EH (cell line): ENCODE measurements at places on chromosomes 12 and 14.

GRCh38 chr12:45124485-45125155 is 73.7 kb upstream of the DBX2 start:
- DNase-seq = no peak

- DNase-seq = no peak
Measured at GRCh38 chr12:69385038-69385437, 25.5 kb downstream of the YEATS4 start.

- peak; percentile 48 for DNase-seq
Measured at GRCh38 chr14:85319998-85320630, 209.8 kb upstream of the FLRT2 start.

GRCh38 chr14:69754487-69754886 is 12.5 kb upstream of the SRSF5 start:
- DNase-seq = no peak

DNA sequence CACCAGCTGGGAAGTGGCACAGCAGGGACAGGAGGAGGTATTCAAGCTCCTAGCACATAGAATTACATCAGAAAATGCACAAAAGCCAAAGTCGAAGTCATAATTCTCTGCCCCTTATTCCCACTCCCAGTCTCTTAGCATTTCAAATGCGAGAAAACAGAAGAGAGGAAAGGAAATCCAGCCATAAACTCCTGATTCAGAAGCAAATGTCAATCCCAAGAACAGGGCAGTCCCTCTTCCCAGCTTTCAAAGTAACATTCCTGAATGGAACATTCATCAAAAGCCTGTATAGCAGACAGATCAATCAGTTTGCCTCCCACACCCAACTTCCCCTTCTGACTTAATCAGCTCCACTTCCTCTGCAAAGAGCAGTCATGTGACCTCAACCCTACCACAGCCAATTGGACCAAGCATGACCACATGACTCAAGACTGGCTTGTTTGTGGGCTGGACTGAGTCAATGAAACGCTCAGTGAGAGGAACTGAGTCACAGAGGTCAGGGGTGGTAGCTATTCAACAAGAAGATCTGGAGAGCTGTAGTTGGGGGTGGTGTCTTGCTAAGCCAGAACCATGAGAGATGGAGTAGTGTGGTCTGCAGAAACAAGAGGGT is 41.4 kb upstream of the TUNAR start:
- DNase-seq = no peak

- no peak for DNase-seq
Measured at GRCh38 chr12:123057513-123058265, 77.2 kb downstream of the ARL6IP4 start.

- DNase-seq = no peak
Measured at GRCh38 chr14:58631732-58632131, 6.0 kb upstream of the DACT1 start.

DNA sequence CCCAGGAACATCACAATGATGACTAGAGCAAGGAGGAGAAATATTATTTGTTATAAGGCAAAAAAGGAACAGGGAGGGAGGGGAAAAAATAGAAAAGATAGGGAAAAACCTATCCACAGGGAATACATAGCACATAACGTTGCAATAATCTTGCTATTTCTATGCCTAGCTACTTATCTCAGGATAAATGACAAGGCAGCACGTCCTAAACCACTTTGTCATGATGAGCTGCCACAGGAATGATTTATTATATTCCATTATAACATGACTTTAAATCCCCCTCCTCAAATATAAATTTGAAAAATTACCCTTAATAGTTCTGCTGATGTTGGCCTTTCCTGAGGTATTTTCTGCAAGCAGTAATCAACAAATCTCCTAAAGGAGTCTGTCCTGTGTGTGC is 76.7 kb downstream of the PEBP1 start:
- DNase-seq = no peak

GRCh38 chr12:100576331-100577036 is 3.0 kb downstream of the GAS2L3 start:
- DNase-seq = peak; percentile 89

DNA sequence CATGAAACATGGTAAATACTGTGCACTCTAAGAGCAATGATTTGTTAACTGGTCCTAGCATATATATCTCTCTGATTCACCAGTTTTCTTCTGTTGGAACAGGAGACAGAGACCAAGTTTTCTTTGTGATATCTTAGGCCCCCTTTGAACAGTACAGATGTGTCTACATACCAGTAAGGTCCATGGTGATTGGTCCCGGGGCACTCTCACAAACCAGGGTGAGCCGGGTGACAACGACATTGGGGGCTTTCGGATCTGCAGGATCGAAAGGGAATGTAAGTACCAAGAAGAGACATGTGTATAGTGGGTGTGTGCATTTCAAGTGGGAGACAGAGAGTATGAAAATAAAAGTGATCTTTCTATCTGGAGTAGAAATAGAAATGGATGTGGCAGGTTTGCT is 11.3 kb upstream of the ERP27 start:
- DNase-seq = no peak

DNA sequence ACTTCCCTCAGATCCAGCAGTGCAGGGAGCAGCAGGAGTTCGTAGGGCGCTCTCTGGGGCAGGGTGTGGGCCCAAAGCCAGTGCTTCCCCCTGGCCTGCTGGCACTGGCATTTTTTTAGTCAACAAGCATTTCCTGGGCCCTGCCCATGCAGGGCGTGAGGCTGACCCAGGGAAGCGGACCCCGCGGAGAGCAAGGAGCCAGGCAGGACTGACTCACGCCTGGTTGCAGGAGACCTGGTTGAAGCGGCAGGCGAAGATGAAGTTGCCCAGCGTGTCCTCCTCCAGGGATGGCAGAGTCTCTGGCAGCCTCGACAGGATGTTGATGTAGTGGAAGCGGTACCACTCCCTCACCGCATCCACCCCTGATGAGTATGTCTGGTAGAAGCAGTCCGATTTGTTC is 13.5 kb downstream of the SCNN1A start:
- peak; percentile 37 for DNase-seq

DNA sequence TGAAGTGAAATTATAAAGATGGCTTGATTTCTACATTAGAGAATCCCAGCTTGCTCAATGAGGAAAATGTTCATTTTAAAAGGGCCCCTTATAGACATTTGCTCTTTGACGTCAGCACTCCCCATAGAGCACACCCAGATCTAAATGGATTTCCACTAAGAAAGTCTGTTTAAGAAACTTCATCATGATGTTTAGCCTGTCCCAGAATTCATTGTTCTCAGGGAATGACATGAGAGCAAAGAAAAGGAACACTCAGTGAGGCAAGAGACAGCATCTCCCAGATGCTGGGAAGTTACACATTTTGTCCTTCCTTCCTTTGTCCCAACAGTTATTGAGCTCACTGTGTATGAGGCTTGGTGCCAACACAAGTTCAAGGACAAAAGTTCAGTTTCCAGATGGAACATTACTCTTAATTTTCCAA is 4.9 kb downstream of the PHLDA1 start:
- DNase-seq = no peak

GRCh38 chr12:125773033-125773640 is 707.9 kb downstream of the AACS start:
- DNase-seq = no peak

- DNase-seq = no peak
Measured at GRCh38 chr14:47929334-47929733, 253.9 kb upstream of the MDGA2 start.

DNA sequence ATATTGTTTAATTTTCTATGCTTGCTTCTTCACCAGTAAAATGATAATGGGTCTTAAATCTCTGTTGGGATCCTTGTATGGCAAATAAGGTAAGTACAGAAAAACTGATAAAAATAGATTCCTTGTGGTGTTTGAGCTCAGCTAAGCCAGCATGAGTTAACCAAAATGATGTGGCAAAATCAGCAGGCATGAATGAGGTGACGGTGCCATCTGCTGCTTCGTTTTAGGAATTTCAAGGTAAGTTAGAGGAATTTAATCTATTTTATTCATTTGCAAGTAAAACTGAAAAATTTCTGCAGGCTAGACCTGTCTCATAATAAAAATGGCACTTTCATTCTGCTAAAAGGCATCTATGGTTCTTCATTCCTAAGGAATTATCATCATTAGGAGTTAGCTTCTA is 10.0 kb upstream of the CLEC7A start:
- peak; percentile 75 for DNase-seq

- DNase-seq = no peak
Measured at GRCh38 chr12:32196250-32197198, 89.9 kb downstream of the BICD1 start.

DNA sequence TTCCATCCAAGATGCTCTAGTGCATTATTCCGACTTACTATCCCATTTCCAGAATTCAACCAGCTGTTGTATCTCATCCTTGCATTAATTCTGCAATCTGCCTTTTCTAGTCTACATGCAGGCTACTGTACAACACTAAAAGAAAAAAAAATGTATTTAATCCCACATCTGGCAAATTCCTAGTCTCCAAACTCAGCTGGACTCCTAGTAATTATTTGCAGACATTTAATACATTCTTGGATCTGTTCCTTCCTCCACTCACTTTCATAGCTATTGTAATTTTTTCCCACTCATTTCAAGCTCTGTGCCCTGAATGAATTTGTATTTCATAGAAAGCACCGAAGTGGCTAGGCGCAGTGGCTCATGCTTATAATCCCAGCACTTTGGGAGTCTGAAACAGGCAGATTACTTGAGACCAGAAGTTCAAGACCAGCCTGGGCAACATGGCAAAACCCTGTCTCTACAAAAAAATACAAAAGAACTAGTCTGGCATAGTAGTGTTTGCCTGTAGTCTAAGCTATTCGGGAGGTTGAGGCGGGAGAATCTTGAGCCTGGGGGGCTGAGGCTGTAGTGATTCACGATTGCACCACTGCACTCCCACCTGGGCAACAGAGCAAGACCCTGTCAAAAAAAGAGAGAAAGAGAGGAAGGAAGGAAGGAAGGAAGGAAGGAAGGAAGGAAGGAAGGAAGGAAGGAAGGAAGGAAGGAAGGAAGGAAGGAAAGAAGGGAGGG is 39.5 kb upstream of the YAF2 start:
- no peak for DNase-seq

DNA sequence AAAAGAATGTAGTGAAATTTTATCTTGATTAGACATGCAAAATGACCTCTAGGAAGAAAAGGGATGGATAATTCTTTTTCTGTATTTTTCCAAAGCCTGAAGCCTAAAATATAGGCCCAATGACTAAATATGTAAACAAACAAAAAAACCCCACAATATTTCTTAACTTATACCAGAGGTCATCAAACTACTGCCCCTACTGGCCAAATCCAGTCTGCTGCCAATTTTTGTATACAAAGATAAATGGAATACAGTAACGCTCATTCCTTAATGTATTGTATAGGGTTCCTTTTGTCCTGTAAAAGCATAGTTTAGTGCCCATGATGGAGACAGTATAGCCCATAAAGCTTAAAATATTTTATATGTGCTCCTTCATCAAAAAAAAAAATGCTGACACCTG is 145.7 kb upstream of the ALG10 start:
- DNase-seq = no peak

GRCh38 chr12:13713556-13714410 is 267.6 kb downstream of the GRIN2B start:
- no peak for DNase-seq

GRCh38 chr12:56954958-56955355 is 2.5 kb downstream of the RDH16 start:
- DNase-seq = no peak

GRCh38 chr12:49527361-49528130 is 11.3 kb upstream of the KCNH3 start:
- DNase-seq = no peak

DNA sequence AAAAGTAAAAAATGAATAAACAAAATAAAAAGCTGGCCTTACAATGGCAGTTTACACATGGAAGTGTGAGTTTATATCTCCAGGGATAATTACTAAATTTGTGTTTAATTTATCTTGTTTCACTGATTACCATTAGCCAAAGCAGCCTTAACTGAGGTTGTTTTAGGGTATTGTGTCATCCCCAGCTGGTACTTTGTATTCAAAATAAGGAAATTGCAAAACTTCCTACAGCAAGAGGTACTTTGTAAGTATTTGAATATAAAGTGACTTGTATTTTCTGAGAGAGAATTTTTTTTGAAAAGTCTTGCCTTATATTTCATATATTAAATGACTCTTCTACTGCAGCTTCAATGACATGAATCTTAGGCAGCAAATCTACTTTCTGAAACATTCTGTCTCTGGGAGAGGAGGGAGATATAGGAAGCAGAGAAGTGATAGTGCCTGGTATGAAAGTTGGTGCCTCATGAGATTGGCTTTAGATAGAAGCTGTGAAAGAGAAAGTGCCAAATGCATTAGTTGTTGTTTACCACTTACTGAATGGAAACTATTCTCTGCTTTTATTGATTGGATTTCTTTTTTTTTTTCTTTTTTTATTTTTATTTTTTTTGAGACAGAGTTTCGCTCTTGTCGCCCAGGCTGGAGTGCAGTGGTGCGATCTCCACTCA is 6.7 kb downstream of the FNTB start:
- no peak for DNase-seq

GRCh38 chr12:123034865-123035264 is 54.4 kb downstream of the ARL6IP4 start:
- DNase-seq = peak; percentile 66

- DNase-seq = no peak
Measured at GRCh38 chr14:94864387-94865195, 94.7 kb upstream of the GSC start.

GRCh38 chr12:124566997-124567672 is at the start of gene NCOR2:
TSS of gene NCOR2 (minus strand) at chr12:124567612. CDS start at chr12:124495251, 72,361 bp downstream.
- DNase-seq = no peak

DNA sequence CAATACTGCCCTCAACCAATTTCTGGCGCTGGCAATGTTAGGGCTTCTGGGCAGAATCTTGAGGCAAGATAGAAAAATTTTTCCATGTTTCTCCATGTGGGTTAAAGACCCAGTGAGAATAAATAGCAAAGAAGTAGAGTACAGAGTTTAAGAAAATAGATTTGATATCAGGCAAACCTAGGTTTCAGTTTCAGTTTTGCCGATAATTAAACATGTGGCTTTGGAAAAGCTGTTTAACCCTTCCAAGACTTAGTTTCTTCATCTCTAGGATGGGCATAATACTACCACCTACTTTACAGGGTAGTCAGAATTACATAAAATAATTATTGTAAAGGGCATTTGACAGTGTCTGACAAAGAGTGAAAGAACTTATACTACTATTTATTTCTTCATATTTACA is 360.4 kb downstream of the PCNX1 start:
- peak; percentile 35 for DNase-seq

- peak; percentile 21 for DNase-seq
Measured at GRCh38 chr14:79949906-79950305, 261.4 kb downstream of the DIO2 start.

- peak; percentile 15 for DNase-seq
Measured at GRCh38 chr14:90755661-90756304, 60.4 kb downstream of the TTC7B start.
